Activated CD4-positive, alpha-beta memory T cell treated with anti-CD3 and anti-CD28 coated beads, Interleukin-2, amount 10 ng/mL, durations not matched to agents 7 days and 5 days (primary cell): ENCODE measurements at places on chromosomes 5 and 9. TPM values are rescaled to one million over a fixed set of nuclear protein-coding genes. Genes with fewer than 3 reads are reported as not detected.

DNA sequence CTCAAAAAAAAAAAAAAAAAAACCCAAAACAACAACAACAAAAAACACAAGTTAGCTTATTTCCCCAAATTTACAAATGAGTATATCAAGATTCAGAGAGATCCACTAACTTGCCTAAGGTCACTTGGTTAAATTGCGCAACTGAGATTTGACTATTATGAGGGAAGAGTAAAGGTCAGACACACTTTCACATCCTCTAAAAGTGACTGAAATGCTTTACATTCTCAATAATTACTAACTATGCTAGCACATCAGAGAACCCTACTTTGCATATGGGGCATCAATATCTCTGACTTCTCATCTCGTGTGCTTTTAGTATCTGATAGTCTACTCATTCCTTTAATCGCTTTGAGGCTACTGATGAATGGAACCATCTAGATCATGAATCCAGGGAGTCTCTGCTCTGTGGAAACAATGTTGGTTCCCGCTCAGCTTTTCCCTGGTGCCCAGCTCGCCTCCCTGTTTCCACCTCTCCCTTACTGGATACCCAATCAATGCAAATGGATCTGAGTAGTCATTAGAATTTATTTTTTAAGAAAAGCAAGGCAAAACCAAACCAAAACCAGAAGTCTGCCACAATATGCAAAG is 182.1 kb upstream of the TRIM32 start:
- no peak for DNase-seq
- H3K27ac ChIP-seq, result no peak overlapping the region
- H3K4me1 ChIP-seq, result no peaks in the 10 kb centered on the region
- no peaks in the 10 kb centered on the region for H3K27me3 ChIP-seq

DNA sequence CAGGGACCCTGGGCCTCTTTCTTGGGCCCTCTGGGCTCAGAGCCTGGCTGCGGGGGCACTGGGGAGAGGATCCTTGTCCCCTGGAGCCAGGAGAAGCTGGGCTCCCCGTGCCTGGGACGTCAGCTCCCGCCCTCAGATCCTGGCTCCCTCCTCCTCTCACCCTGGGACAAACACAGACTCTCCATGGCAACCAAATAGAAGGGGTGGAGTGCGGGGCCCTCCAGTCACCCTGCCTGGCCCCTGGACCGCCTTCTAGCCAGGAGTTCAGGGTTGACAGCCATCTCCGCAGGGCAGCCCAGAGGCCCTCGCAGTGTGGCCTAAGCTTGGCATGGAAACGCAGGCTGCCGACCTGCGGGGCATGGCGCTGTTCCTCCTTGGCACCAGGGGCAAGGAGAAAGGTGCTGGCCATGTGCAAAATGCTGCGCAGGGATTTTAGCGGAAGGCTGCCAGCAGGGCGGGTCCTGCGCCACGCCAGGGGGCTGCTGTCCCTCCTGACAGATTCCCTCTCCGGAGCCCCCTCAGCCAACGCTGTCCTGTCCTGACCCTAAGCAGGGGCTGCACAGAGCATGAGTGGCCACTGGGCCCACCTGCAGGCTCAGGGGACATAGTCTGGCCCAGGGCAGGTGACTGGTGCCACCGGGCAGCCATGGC is 1.0 kb downstream of the ZDHHC11 start:
- H3K4me1 ChIP-seq, result peaks cover 4% of the 10 kb centered on the region
- no peak for DNase-seq
- no peaks in the 10 kb centered on the region for H3K27me3 ChIP-seq

DNA sequence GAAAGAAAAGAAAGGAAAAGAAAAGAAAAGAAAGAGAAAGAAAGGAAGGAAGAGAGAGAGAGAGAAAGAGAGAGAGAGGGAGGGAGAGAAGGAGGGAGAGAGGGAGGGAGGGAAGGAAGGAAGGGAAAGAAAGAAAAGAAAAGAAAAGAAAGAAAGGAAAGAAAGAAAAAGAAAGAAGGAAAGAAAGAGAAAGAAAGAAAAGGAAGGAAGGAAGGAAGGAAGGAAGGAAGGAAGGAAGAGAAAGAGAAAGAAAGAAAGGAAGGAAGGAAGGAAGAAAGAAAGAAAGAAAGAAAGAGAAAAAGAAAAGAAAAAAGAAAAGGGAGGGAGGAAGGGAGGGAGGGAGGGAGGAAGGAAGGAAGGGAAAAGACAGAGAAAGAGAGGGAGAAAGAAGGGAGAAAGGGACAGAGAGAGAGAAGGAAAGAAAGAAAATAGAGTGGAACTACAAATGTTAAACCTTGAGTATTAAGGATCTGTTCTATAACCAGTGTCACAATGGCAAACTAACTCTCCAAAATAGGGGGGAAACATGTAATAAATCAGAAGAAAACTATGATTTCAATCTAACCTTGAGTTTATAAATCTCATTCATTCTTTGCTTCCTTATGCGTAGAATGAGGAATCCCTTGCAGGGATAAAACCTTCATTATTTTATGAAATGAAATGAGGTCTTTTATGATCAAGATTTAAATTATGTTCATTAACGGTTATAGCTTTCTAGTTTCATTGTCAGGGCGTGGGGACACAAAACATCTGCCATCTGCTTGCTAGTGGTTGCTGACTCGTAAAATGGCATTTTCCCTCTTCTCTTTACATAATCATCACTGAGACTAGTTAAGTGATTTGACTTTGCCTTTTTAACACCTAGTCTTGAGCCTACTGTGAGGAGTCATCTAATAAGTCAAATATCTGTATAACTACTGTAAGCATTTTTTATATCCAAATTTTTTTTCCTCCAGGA is 40.7 kb upstream of the RAD23B start:
- H3K27ac ChIP-seq, result no peak overlapping the region
- no peak overlapping the region for H3K4me3 ChIP-seq
- H3K27me3 ChIP-seq, result peaks cover 4% of the 10 kb centered on the region
- peaks cover 16% of the 10 kb centered on the region for H3K4me1 ChIP-seq
- no peak for DNase-seq

- no peaks in the 10 kb centered on the region for H3K27me3 ChIP-seq
- no peak for DNase-seq
- no peak overlapping the region for H3K4me3 ChIP-seq
- H3K4me1 ChIP-seq, result no peaks in the 10 kb centered on the region
- no peaks in the 10 kb centered on the region for H3K36me3 ChIP-seq
Measured at GRCh38 chr9:122133263-122133983, 26.2 kb downstream of the NDUFA8 start.

DNA sequence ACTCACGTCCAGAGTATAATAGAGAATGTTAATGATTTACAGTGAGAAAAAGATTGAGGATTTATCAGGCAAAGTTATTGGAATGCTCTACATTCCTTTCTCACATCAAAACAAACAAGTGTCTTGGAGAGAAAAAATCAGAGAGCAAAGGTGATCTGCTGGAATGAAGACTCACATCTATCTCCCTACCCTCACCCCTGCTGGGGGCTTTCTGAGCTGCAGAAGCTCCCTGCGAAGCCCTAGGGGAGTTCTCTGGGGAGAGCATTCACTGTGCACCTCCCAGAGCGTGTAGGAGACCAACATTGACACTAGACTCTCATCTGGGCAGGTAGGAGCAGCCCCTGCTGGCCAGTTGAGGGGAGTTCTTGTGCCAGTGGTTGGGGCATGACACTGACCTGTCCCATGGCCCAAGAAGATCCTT is 76.6 kb upstream of the ADAMTS16 start:
- no peaks in the 10 kb centered on the region for H3K36me3 ChIP-seq
- H3K27me3 ChIP-seq, result no peaks in the 10 kb centered on the region
- DNase-seq, result no peak
- no peak overlapping the region for H3K27ac ChIP-seq
- no peaks in the 10 kb centered on the region for H3K4me1 ChIP-seq
- no peak overlapping the region for H3K4me3 ChIP-seq

DNA sequence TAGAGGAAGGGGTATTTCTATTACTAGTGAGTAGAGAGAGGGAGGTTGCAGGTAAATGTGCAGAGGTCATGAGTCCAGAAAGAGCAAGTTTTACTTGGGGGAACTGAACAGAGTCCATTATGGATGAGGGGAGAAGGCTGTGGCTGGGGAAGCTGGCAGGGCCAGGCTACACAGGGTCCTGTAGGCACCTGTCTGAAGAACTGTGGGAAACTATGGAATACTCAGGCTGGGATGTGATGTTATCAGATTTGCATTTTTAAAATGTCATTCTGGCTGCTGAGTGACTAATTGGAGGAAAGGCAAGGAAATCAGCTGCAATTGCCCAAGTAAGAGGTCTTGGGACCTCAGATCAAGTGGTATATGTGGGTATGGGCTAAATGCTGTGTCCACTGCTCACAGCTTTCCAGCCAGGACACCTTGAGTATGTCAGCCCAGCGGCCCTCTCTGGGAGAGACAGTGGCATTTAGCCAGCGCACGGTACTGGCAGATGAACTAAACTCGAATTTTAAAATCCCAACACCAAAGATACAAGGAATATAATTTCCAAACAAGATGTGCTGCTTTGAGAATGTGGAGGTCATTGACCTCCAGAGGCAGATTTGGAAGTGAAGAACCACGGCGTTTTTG is 49.1 kb downstream of the FGF1 start:
- H3K4me3 ChIP-seq, result no peak overlapping the region
- no peak for DNase-seq
- H3K36me3 ChIP-seq, result no peaks in the 10 kb centered on the region
- H3K27ac ChIP-seq, result no peak overlapping the region
- H3K27me3 ChIP-seq, result peaks cover 18% of the 10 kb centered on the region
- no peaks in the 10 kb centered on the region for H3K4me1 ChIP-seq

- H3K27ac ChIP-seq, result no peak overlapping the region
- DNase-seq, result no peak
- H3K4me1 ChIP-seq, result peaks cover 6% of the 10 kb centered on the region
- H3K27me3 ChIP-seq, result peaks cover 6% of the 10 kb centered on the region
- no peaks in the 10 kb centered on the region for H3K36me3 ChIP-seq
Measured at GRCh38 chr5:150317048-150318003, 14.6 kb upstream of the ARSI start.

DNA sequence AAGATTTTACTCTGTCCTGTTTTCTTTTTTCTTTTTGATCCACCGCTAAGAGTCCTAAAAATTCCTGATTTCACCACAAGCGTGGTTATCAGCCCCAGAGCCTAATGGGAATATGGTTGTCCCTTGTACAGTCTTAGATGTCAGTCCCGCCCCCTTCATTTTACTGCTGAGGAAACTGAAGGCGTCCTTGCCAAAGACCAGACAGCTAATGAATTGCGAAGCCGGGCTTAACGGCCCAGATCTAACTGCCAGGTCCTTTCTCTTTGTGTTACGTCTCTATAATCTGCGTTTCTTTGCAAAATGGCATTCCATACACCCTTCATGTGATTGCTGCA is 497 bp downstream of the NSA2 start:
- H3K4me3 ChIP-seq, result peak overlapping the region; percentile 98
- H3K27me3 ChIP-seq, result no peaks in the 10 kb centered on the region
- H3K4me1 ChIP-seq, result peaks cover 41% of the 10 kb centered on the region

DNA sequence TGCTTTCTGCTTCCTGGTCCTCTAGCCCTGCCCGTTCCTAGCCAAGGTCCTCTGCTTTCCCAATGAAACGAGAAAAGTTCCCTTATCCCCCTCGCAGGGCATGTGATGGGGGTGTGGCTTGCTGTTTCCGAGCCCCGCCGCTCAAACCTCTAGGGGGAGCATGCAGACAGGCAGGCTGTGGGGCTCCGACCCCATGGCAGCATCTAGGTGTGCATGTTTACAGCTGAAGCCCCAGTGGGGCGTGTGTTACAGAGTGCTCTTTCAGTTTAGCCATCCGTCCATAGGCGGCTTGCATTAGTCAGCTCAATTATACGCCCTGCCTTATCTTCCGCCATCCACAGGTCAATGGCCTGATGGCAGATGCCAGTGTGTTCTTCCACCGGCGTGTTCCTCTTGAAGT is 48.3 kb upstream of the SPATA31E1 start:
- no peaks in the 10 kb centered on the region for H3K4me1 ChIP-seq
- no peak overlapping the region for H3K4me3 ChIP-seq
- no peaks in the 10 kb centered on the region for H3K36me3 ChIP-seq

- H3K27me3 ChIP-seq, result peaks cover 35% of the 10 kb centered on the region
- peak; percentile 36 for DNase-seq
- H3K4me3 ChIP-seq, result no peak overlapping the region
- H3K4me1 ChIP-seq, result peaks cover 16% of the 10 kb centered on the region
Measured at GRCh38 chr5:159826351-159827214, 89.7 kb upstream of the ADRA1B start.

- no peak overlapping the region for H3K27ac ChIP-seq
- no peaks in the 10 kb centered on the region for H3K27me3 ChIP-seq
- no peak for DNase-seq
- H3K4me3 ChIP-seq, result no peak overlapping the region
- H3K36me3 ChIP-seq, result peaks cover 33% of the 10 kb centered on the region
- H3K4me1 ChIP-seq, result peaks cover 27% of the 10 kb centered on the region
Measured at GRCh38 chr9:110066929-110067716, 140.8 kb downstream of the C9orf152 start.

DNA sequence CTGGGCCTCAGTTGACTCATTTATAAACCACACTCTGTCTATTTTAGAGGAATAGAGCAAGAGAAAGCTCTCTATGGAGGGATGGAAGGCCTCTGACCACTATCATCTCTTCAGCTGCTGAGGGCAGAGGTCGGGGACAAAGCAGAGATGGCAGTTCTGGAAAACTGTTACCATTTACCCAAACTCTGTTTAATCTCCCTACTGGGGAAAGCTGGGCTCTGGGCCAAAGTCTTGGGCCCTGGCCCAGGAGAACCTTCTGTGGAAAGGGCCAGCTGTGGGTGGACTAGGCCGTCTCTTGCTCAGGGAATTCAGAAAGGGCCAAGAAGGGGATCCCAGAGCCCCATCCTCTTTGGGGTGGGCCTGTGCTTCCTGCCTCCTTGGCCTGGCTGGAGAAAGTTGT is 100.0 kb downstream of the PSD2 start:
- no peak overlapping the region for H3K4me3 ChIP-seq
- no peak for DNase-seq
- no peaks in the 10 kb centered on the region for H3K4me1 ChIP-seq
- peaks cover 17% of the 10 kb centered on the region for H3K27me3 ChIP-seq

DNA sequence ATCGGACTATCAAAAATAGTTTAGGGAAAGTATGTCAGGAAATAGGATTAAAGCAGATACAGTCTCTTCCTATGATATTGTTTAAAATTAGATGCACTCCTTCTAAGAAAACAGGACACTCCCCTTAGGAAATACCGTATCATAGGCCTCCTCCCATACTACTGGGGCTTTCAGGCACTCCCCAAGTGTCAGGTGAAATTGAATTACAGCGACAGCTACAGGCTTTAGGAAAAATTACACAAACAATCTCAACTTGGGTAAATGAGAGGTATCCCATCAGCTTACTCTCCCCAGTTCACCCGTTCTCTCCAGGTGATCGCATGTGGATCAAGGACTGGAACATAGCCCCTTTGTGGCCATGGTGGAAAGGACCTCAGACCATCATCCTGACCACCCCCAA is 110.4 kb upstream of the EPB41L4A start:
- H3K4me3 ChIP-seq, result no peak overlapping the region
- no peak overlapping the region for H3K27ac ChIP-seq
- no peak for DNase-seq
- no peaks in the 10 kb centered on the region for H3K36me3 ChIP-seq
- H3K4me1 ChIP-seq, result no peaks in the 10 kb centered on the region
- no peaks in the 10 kb centered on the region for H3K27me3 ChIP-seq

DNA sequence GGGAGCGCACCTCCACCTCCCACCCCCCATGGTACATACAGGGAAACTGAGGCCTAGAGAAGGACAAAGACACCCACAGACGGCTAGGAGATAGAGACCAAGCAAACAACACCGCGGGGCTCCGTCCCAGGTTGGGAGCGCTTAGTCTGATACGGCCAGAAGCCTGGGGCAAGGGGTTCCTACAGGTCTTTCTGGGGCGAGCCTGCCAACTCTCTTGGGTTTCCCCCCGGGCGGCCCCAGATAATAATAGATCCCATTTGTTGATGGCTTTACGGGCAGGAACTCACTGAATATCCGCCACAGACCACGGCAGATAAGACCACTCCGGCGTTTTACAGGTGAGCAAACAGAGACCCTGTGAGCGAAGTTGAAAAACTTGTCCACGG is 5.0 kb upstream of the EBF1 start:
- no peak overlapping the region for H3K4me3 ChIP-seq
- H3K36me3 ChIP-seq, result no peaks in the 10 kb centered on the region
- peaks cover 78% of the 10 kb centered on the region for H3K27me3 ChIP-seq
- no peak overlapping the region for H3K27ac ChIP-seq
- no peak for DNase-seq

PPP3R2 gene
- total RNA-seq, result not detected

SUB1 gene
- total RNA-seq, result 618 TPM
